CD8-positive, alpha-beta T cell (primary cell): ENCODE measurements at places on chromosomes 2 and 18.

GRCh38 chr18:3151399-3152264 lies 68.1 kb downstream of the MYOM1 start:
- DNase-seq: no peak

GRCh38 chr18:79809482-79810192 lies 11.9 kb downstream of the KCNG2 start:
- DNase-seq: no peak

DNA sequence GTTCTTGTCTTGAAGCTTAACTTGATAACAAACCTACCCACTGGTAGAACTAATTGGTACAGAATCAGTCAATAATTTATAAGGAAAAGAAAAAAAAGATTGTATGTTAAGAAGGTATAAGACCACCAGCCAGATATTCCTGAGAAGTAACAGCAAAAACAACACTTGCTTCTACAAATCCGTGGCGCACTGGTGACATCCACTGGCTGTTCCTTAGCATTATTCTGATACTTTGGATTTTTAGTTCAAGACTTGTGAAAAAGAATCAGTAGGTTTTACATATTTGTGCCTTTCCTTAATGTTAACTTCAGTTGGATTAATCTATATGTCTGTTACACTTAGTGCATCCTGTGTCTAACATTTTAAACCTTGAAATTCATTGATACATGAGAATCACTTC lies 141.8 kb downstream of the GRB14 start:
- DNase-seq: no peak

- no peak for DNase-seq
Observed at GRCh38 chr2:149365931-149366583, 35.7 kb downstream of the LYPD6 start.

DNA sequence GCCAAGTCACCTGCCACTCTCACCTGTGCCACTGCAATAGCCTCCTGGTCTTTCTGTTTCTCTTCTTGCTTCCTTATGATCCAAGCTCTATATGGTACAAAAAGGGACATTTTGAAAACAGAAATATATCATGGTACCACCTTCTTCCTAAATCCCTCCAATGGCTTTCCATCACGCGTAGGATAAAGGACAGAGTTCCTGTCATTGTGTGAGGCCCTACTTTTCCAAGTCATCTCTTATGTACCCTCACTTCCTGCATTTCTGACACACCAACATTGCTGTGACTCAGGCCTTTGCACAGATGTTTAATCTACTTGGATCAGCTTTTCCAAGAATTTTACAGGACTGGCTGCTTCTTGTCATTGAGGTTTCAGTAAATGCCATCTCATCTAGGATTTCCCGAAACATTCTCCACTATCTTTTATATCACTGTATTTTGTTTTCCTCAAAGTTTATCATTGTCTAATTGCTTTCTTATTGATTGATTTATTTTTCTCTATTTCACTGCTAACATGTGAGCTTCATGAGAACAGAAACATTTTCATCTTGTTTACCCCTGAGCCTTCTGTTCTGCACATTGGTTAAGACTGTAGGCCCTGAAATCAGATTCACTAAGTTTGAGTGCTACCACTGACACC lies 426.1 kb upstream of the FANCL start:
- DNase-seq: no peak

DNA sequence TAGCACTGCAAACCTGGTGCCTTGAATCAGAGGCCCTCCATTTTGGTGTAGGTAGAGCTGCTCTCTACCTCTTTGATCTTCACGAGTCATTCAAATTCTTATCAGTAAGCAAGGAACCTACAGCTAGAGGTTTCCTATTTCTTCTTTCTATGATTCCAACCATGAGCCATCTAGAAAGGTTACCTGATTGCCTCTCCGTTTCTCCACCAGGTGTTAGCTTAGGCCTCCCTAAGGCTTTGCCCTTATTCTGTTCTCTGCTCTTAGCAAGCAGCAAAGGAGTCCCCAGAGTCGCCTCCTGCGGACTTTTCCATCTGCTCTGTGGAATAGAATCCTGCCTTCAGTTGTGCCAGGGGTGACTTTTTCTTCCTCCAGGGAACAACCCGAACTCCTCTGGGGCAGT lies 173.6 kb downstream of the GRB14 start:
- DNase-seq: no peak

- DNase-seq: no peak
Observed at GRCh38 chr2:20481798-20482405, 35.0 kb downstream of the RHOB start.

DNA sequence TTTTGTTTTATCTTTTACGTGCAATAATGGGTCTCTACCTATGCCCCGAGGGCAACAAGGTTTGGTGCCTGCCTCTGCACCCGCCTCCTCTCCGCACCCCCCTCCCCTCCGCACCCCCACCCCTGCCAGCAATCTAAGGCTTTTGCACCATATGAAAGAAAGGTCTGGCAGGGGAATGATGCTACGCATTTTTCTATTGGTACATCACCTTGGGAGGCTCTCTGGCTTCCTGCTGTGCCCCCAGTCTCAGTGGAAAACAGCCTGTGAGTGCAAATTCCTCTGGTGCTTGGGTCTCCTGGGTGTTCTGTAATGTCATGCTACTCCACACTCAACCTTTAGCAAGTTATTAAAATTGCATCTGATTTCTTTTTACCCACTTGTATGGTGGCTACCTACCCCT lies 161.3 kb upstream of the SMAD7 start:
- no peak for DNase-seq

GRCh38 chr2:222943820-222944219 lies 83.0 kb downstream of the ACSL3 start:
- no peak for DNase-seq

DNA sequence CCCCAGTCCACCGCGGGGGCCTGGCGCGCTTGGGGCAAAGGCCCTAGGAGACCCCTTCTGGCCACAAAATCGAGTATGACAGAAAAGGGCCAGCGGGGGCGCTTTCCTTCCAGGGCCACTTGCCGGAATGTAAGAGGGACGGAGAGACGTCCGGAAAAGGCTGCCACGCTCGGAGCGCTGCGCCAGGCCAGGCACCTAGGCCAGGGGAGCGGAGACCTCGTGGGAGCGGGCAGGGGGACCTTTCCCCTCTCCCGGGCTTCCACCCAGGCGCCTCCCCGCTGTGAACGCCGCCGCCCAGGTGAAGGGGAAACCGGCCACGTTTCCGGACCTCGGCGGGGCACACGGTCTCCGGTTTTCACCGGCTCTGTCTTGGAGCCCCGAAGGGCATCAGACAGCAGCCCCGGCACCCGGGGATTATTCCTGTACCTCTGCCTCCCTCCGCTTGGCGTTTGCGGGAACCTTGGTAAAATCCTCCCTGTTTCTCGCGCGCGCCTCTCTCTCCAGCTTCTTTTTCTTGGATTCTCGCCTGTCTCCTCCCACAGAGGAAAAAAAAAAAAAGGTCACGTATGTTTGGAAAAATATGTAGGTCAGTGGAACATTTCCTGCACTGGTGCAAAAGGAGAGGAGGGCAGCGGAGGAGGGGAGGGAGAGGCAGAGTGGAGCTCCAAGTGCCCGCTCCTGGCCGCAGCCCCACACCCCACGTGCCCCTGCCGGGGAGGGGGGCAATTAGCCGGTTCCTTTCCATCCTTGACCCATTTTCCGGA lies 1.2 kb upstream of the NPAS2 start:
- peak; percentile 22 for DNase-seq

- DNase-seq: peak; percentile 55
Observed at GRCh38 chr2:218168635-218169462, 2.1 kb upstream of the CXCR1 start.

- no peak for DNase-seq
Observed at GRCh38 chr2:172445851-172446250, 18.5 kb downstream of the ITGA6 start.

GRCh38 chr18:45373286-45373880 lies 241.9 kb upstream of the SLC14A2 start:
- no peak for DNase-seq

- peak; percentile 52 for DNase-seq
Observed at GRCh38 chr2:174717273-174717672, 47.0 kb downstream of the CHRNA1 start.

- DNase-seq: no peak
Observed at GRCh38 chr2:24258718-24259117, 83.9 kb downstream of the FAM228A start.

- no peak for DNase-seq
Observed at GRCh38 chr2:43025709-43026295, 200.6 kb downstream of the ZFP36L2 start.

- peak; percentile 17 for DNase-seq
Observed at GRCh38 chr2:205675861-205676516, 6.3 kb upstream of the NRP2 start.

GRCh38 chr2:145168091-145168490 lies 648.2 kb upstream of the ZEB2 start:
- DNase-seq: no peak

- DNase-seq: no peak
Observed at GRCh38 chr2:27690052-27690451, 26.4 kb downstream of the SLC4A1AP start.

- DNase-seq: no peak
Observed at GRCh38 chr2:176280867-176281658, 11.8 kb downstream of the MTX2 start.

DNA sequence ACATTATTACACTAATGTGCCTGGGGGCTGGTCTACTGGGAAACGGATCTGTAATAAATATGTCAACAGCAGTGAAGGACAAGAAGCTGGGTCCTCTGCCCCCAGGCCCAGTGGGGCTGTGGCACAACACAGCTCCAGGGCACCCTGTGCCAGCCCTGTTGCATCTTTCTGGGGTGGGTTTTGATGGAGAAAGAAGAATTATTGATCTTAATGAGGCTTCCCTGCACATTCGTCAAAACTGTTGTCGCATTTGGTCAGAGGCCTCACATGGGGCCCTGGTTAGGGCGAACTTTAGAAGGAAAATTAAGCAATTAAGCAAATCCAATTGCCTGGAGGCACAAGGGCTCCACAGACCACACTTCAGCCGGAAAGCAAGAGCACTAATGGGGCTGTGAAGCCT lies 30.0 kb upstream of the TWIST2 start:
- DNase-seq: no peak

- DNase-seq: no peak
Observed at GRCh38 chr2:108106731-108107130, 120.4 kb downstream of the SLC5A7 start.

GRCh38 chr2:217060951-217061547 lies 201.2 kb upstream of the TNP1 start:
- DNase-seq: no peak

- no peak for DNase-seq
Observed at GRCh38 chr2:158095269-158095668, 6.4 kb upstream of the UPP2 start.

DNA sequence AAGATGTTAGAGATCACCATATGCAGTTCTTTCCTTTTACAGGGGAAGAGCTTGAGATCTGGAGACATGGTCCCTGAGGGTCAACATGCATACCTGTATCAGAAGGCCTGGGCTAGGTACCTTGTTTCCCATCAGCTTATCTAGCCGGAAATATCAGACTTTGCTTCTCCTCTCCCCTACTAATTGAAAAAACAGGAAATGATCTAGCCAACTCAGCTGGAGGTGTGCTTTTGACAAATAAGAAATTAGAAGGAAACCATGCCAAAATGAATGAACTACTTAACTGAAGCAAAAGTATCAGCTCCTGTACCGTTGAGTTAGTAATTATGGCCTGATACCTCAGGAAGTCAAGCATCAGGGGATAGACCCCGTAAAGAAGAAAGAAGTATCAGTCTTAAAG lies 20.4 kb downstream of the PKP4 start:
- no peak for DNase-seq

DNA sequence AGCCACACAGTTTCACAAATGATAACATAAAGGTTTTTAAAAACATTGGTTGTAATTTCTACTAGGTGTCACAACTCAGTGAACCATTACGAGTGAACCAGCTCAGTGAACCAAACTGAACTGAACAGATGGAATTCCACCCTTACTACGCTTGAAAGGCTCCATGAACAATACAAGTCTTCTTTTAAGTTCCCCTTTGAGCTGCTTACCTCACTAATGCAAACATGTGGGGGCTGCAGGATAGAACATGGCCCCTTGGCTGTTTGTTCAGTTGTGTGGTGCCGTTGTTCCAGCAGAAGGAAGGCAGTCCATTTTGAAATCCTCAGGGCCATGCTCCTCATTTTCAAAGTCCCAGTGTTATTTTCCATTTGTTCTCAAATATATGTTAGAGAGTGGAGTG lies 30.7 kb upstream of the KLHL14 start:
- no peak for DNase-seq

GRCh38 chr2:128234613-128235012 lies 84.1 kb downstream of the HS6ST1 start:
- DNase-seq: no peak

GRCh38 chr18:79495591-79496071 lies 99.9 kb downstream of the NFATC1 start:
- DNase-seq: no peak

DNA sequence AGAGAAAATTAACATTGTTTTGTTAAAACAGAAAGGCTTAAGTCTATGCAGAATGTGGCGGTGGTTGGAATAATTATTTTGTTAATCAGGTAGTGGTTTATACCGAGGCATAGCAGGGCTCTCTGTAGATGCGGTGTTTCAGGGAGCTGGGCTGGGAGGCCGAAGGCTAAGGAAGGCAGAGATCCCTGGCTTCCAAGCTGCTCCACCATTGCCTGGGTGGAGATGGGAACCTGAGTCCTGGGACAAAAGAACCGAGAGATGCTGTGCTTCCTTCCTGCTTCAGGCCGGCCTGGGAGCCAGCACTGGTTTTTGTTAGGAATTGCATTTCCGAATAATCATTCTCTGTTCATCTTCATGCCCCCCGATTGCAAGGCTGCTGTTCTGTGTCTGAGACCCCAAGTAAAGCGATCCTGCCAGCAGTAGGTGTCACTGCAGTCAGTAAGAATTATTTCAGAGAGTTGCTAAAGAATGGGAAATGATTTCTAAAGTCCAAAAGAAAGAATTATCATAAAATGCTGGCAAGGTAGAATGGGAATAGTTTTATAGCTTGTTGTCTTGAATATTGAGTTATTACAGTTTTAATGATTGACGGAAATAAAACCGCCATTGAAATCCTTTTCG lies 824.9 kb downstream of the GALR1 start:
- no peak for DNase-seq

- DNase-seq: no peak
Observed at GRCh38 chr2:105768176-105768575, 23.5 kb downstream of the NCK2 start.

DNA sequence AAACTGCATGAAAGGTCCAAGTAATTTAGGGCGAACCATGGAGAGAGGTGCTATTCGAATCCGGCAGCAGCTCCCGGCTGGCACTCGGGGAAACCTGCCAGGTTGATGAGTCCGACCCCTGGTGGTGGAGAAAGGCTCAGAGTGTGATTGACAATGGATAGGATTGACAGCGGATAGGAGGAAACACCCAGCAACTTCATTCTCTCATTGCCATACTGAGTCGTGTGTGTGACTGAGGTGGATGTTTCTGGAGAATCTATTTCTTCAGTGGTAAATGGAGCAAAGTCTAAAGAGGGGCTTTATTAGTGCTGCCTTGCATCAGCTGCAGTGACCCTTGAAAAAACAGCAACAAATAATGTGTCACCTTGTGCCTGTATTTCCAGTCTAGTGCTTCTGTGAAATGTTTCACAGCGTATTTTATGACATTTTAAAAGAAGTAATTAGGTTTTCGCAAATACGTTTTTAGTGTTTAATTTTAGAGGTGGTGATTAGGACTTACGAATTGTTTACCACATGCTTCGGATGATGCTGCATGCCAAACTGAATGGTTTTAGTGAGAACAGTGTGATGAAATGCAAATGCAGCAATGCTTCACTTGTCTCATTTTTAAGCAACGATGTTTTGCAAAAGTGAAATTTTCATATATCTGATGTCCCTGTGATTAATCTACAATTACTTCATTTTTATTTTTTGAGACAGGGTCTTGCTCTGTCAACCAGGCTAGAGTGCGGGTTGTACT lies 102.0 kb downstream of the DCDC2C start:
- DNase-seq: no peak
